ENCODE measurements at places on chromosomes 5 and 9. TPM values are rescaled to one million over a fixed set of nuclear protein-coding genes. Genes with fewer than 3 reads are reported as not detected.

DNA sequence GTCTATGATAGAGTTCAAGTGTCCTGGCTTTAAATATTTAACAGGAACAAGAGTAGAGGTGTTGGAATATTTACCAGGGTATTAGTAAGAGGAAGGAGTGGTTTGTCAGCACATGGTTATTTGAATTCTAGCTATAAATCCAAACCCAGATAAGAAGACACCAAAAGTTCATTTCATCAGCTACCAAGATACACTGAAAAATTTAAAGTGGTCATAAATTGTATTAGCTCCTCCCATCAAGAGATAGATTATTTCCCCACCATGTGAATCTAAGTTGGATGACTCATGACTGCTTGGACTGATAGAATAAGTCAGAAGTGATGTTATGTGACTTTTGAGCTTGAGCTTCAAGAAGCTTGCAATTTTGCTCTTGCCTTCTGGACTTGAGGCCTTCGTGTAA, 72.1 kb upstream of the GRAMD2B start:
- no peaks in the 10 kb centered on the region for H3K36me3 ChIP-seq
- no peak overlapping the region for H3K27ac ChIP-seq
- no peaks in the 10 kb centered on the region for H3K27me3 ChIP-seq
- H3K4me3 ChIP-seq, result no peak overlapping the region
- DNase-seq, result no peak

GRCh38 chr9:69945671-69946141, 97.9 kb upstream of the MAMDC2 start:
- no peaks in the 10 kb centered on the region for H3K27me3 ChIP-seq
- H3K4me1 ChIP-seq, result no peaks in the 10 kb centered on the region
- no peak overlapping the region for H3K27ac ChIP-seq
- H3K4me3 ChIP-seq, result no peak overlapping the region

DNA sequence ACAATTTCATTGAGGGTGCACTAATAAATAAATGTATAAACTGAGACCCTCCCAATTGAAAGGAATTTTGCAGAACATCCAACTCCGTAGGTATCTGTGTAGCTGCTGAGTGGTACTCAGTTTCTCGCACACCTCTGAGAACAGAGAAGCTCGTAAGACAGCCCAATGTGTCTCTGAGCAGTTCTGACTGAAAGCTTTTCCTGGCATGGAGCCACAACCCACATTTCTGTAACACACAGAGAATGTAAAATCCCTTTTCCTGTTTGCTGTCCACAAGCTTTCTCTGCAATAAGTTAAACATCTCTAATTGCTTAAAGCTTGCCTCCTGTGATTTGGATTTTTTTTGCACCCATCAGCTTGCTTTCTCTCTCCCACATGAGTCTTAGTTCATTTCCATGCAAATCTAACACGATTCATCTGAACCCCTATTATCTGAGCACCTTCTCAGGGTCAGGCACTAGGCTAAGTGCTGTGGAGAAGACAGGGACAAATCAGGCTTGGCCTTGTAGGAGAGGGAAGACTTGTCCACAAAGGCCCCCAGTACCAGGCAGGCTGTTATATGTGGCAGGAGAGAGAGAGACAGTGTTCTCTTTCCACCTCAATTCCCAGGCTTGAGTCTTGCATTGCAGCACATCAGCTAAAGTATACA, 44.2 kb upstream of the COL15A1 start:
- no peak for DNase-seq
- H3K4me3 ChIP-seq, result no peak overlapping the region
- H3K27me3 ChIP-seq, result peaks cover 4% of the 10 kb centered on the region
- no peak overlapping the region for H3K27ac ChIP-seq
- no peaks in the 10 kb centered on the region for H3K36me3 ChIP-seq

GRCh38 chr5:180105827-180106312, 34.3 kb upstream of the RNF130 start:
- no peak for DNase-seq
- H3K27me3 ChIP-seq, result peaks cover 4% of the 10 kb centered on the region

- DNase-seq, result no peak
- peaks cover 3% of the 10 kb centered on the region for H3K4me1 ChIP-seq
- no peaks in the 10 kb centered on the region for H3K27me3 ChIP-seq
- no peak overlapping the region for H3K4me3 ChIP-seq
- H3K27ac ChIP-seq, result no peak overlapping the region
These were observed 112.8 kb downstream of the DAPK1 start for GRCh38 chr9:87610200-87611155.

GRCh38 chr9:3008091-3008490, 164.2 kb upstream of the PUM3 start:
- no peaks in the 10 kb centered on the region for H3K4me1 ChIP-seq
- H3K27me3 ChIP-seq, result peaks cover 3% of the 10 kb centered on the region
- DNase-seq, result no peak

DNA sequence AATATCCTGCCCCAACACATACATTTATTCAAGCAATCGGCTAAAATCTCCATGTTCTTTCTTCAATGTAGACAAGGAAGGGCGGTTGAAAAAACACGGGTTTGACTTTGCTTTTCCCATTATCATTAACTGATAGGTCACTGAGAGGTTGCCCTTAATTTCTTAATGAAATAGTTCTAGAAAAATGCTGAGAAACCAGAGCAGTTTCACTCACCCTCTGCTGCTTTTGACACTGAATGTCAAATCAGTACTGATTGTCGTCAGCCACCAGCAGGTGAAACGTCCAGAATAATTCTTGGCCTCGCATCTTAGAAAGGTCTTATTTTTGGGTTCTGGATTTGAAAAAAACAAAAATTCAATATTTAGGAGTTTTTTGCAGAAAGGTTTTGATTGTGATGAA, 8.1 kb downstream of the IL12B start:
- H3K27me3 ChIP-seq, result no peaks in the 10 kb centered on the region
- H3K36me3 ChIP-seq, result no peaks in the 10 kb centered on the region
- H3K27ac ChIP-seq, result no peak overlapping the region
- no peak for DNase-seq
- H3K4me1 ChIP-seq, result no peaks in the 10 kb centered on the region
- H3K4me3 ChIP-seq, result no peak overlapping the region

GRCh38 chr5:72434056-72434780, 73.0 kb downstream of the ZNF366 start:
- H3K4me1 ChIP-seq, result no peaks in the 10 kb centered on the region
- H3K4me3 ChIP-seq, result no peak overlapping the region
- no peaks in the 10 kb centered on the region for H3K27me3 ChIP-seq
- H3K36me3 ChIP-seq, result no peaks in the 10 kb centered on the region

DNA sequence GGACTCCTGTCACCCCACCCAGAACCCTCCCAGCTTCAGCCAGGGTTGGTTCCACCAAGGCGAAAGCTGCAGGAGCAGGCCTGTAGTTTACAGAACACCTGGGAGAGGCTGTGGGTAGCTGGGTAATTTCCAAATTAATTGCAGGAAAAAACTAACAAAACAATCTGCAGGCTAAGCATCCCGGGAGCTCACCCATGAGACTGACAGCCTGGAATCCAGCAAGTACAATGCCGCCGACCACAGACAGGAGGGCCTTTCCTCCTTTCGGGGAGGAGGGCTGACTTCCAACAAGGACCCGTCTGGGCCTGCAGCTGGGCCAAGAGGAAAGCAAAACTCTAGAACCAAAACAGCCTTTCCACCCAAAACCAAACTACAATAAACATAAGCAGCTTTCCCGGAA, 10.3 kb downstream of the FOXE1 start:
- H3K4me3 ChIP-seq, result no peak overlapping the region
- H3K27me3 ChIP-seq, result peaks cover 37% of the 10 kb centered on the region
- peaks cover under 1% of the 10 kb centered on the region for H3K4me1 ChIP-seq
- no peak for DNase-seq

DNA sequence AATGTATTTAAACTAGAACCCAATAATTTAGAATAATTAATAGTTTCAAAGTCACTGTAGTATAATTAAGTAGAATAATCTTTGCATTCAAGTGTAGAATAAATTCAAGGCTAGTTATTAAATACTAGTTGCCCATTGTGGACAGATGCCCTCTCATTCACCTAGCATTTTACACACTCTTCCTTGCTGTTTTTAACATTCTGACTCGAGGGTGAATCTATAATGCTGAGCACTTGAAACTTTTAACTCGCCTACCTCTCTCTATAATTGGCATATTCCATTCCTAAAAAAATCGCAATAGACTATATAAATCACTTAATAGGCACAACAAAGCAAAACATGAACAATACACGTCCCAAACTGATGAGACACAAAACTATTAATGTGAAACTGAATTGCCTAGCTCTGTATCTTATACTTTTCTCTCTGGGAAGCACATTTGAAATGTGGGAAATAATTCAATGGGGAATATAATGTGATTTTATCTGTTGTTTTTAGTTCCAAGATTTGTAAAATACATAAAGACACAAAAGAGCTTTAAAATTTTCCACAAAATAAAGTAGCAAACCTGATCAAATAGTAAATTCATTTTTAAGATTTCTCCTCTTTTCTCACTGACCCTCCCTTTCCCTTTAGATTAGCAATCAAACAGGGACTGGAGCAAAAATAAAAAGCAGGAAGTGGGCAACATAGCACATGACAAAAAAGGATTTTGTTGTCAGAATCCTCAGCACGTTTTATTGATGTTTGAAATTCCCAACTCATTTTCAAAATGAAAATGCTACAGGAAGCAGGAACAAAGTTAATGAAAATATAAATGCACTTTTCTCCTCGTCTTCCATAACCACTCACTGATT, 295.6 kb downstream of the PDE4D start:
- no peak overlapping the region for H3K27ac ChIP-seq
- no peaks in the 10 kb centered on the region for H3K36me3 ChIP-seq
- no peak overlapping the region for H3K4me3 ChIP-seq
- H3K4me1 ChIP-seq, result no peaks in the 10 kb centered on the region
- H3K27me3 ChIP-seq, result no peaks in the 10 kb centered on the region

DNA sequence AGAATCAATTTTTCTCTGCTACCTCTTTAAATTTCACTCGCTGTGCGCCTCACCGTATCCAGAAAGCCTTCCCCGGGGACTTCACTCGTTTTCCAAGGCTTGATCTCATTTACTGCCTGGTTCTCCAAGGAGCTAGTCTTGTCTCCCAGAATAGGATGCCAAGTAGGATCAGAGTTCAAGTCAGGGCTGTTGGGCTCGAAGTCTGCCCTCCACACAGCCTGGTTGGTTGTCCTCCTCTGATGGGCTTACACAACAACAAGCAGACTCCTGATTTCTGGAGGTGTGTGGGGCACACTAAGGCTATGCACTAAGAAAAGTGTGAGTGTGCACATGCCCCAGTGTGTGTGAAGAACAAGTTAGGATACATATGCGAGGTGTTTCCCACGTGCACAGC, 14.0 kb upstream of the TNIP1 start:
- peak overlapping the region; percentile 48 for H3K27ac ChIP-seq
- peaks cover 63% of the 10 kb centered on the region for H3K4me1 ChIP-seq
- peak overlapping the region; percentile 16 for H3K4me3 ChIP-seq
- H3K36me3 ChIP-seq, result peaks cover 3% of the 10 kb centered on the region
- DNase-seq, result no peak

- no peak overlapping the region for H3K4me3 ChIP-seq
- no peak for DNase-seq
- no peak overlapping the region for H3K27ac ChIP-seq
- no peaks in the 10 kb centered on the region for H3K36me3 ChIP-seq
These were observed 39.4 kb downstream of the APBA1 start for GRCh38 chr9:69632768-69633167.

DNA sequence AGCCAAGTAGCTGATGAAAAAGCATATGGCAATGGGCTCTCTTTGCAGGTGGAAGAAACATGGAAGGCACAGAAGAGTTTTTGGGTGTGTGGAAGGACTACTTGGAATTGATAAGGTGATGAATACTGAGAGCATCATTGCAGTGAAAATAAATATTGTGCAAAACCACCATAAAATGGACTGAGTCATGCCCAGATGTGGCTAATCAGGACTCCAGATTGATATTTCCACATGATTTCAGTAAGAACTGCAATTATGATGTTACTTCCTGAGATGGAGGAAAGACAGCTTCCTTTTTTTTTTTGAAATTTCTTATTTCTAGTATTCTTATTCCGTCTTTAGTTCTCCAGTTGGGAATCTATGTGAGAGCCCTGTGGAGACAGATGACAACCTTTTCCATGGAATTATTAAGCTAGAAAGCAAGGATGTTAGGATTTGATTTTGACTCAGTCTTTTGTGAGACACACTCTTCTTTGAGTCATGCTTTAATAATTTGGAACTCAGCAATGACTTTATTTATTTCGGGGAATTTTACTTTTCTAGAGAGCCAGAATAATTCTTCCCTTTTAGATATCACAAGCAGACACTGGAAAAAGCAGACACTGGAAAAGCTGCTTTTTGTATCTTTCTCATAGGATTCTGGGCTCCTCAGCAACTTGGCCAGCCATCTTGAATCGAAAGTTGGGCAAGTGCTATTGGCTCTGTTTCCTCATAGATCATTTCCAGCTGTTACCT, 94.2 kb upstream of the VCAN start:
- DNase-seq, result no peak
- H3K27ac ChIP-seq, result no peak overlapping the region
- H3K36me3 ChIP-seq, result no peaks in the 10 kb centered on the region
- H3K27me3 ChIP-seq, result no peaks in the 10 kb centered on the region

DNA sequence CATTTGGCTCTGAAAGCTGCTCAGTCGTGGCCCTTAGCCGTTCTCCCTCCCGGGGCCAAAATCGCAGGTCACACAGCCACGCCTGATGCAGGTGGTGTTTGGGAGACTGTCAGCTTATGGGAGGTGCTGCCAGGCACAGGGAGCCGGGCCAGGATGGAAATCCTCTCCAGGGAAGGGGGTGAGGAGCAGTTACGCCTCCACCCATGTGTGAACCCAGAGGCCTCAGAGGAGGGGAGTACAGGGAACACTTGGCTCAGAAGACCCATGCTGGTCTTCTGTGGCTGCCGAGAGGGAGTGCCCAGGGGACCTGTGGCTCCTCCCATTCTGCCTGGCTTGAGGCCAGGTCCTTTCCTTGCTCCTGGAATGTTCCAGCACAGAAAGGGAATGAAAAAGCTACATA, 3.6 kb upstream of the OLFM1 start:
- no peak overlapping the region for H3K4me3 ChIP-seq
- DNase-seq, result no peak
- H3K4me1 ChIP-seq, result no peaks in the 10 kb centered on the region
- H3K27me3 ChIP-seq, result peaks cover 31% of the 10 kb centered on the region
- no peak overlapping the region for H3K27ac ChIP-seq
- no peaks in the 10 kb centered on the region for H3K36me3 ChIP-seq

GRCh38 chr5:6541256-6542013, 91.4 kb downstream of the NSUN2 start:
- no peaks in the 10 kb centered on the region for H3K27me3 ChIP-seq
- H3K36me3 ChIP-seq, result no peaks in the 10 kb centered on the region
- H3K27ac ChIP-seq, result no peak overlapping the region
- no peak for DNase-seq

GDA gene
- total RNA-seq, result not detected

CCNJL gene
- total RNA-seq, result not detected

POLE3 gene
- 64.9 TPM for total RNA-seq

SPATA9 gene
- total RNA-seq, result not detected

ZNF658 gene
- 0.75 TPM for total RNA-seq

FIBCD1 gene
- not detected for total RNA-seq

SNX30 gene
- total RNA-seq, result 5.8 TPM

PDLIM4 gene
- not detected for total RNA-seq
